ENCODE measurements at places on chromosomes 5 and 9.

- no peak for DNase-seq
These were observed 53.7 kb upstream of the EXOC3 start for GRCh38 chr5:389197-389821.

- DNase-seq: no peak
These were observed 6.3 kb downstream of the SLC12A7 start for GRCh38 chr5:1105350-1106265.

- DNase-seq: no peak
These were observed 339.5 kb upstream of the ISL1 start for GRCh38 chr5:51043745-51044144.

- DNase-seq: no peak
These were observed 41.9 kb upstream of the ITGA2 start for GRCh38 chr5:52947208-52947607.

DNA sequence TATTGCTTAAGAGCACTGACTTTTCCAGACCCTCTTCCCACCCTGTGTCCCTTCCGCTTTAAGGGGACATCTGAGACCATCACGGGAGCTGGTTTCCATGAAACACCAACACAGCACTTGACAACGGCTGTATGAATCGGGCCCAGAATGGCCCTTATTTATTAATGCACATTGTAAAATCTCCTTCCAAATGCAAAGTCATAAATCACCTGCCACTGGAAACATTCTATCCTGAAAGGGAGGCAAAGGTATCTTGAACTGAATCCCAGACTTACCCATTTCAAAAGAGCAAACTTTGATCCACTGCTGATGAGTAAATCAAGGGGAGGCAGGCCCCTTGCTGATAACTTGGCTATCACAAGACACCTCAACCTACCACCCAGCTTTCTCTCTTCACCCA is 37.4 kb downstream of the SHB start:
- DNase-seq: no peak

DNA sequence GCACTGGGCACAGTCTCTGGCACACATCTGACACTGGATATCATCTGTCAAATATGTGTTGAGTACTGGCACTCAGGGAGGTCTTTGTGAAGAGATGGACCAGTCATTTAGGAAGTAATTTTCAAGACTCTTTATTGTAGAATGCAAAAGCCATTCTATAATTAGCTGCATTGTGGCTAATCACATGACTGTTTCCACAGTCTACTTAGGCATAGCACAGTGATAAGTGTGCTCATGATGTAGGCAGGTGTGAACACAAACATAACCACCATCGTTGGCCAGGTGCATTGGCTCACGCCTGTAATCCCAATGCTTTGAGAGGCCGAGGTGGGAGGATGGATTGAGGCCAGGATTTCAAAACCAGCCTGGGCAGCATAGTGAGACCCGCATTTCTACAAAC is 62.2 kb downstream of the CFAP77 start:
- no peak for DNase-seq

GRCh38 chr5:168879929-168880328 is 300.8 kb upstream of the PANK3 start:
- DNase-seq: no peak

- DNase-seq: no peak
These were observed 1.6 kb upstream of the MGAT1 start for GRCh38 chr5:180804129-180804618.

DNA sequence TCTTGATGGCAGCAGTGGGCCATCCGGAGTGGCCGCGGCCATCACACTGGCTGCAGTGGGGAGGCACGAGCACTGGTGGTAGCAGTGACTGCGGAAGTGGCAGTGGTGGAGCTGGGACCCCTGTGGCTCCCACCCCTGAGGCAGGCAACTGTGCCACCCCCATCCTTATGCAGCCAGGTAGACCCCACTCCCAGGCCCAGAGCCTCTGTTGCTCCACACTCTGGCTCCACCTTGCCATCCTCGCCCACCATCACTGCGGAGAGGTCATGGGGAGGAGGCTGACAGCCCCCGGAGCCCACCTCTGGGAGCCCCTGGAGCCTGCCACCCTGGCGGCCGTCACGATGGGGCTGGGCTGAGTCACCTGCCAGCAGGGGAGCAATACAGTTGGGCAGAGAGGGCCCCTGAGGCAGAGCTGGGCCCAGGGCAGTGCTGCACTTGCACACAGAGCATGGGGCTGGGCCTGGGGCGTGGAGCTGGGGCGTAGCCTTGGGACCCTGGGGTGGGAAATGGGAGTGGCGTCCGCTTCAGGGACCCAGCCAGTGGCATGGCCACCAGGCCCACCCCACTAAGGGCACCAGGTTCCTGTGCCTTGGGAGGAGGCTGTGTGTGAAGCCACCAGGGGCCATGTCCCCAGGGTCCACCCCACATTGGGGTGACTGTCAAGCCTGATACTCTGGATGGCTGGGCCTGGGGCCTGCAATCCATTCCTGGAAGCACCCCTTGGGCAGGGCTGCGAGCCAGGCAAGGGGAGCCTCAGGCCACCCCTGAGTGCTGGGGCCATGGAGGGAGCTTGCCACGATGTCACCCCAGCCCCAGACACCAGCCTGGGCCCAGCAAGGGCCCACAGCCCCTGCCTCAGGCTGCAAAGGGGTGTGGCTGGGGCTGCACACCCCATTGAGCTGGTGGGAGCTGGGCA is 7.7 kb downstream of the AMBP start:
- no peak for DNase-seq

DNA sequence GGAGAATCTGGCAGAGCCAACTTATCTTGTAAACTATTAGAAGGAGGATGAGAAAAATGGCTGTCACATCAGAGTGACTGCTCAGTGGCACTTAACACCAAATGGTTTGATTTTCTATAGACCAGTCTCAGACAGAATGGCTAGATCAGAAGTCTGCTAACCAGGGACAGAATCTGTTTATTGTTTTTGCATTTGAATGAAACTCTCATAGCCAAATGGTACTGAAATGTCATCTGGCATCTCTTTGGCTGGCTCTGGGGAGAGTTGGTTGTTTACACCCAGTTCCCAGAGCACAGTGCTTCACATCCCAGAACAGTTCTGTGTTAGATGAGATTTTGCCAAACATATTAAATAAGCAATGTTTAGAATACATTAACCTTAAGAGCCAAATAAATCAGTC is 106.6 kb upstream of the HMHB1 start:
- no peak for DNase-seq

DNA sequence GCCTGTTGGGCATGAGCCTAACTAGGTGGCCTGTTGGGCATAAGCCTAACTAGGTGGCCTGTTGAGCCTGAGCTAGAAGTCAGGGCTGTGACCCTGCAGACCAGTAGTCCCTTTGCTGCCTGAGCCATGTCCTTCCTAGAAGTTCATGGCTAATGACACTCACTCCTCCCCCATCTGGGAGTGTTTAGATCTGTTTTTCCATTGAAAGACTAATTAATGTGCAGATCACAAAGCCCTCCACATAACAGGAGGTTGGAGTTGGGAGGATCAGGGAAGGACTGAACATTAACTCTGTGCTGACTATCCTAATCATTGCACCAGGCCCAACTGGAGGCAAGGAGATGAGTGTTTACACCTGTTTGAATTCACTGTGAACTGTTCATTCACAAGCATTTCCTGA is 27.6 kb downstream of the SLC25A48 start:
- DNase-seq: no peak

DNA sequence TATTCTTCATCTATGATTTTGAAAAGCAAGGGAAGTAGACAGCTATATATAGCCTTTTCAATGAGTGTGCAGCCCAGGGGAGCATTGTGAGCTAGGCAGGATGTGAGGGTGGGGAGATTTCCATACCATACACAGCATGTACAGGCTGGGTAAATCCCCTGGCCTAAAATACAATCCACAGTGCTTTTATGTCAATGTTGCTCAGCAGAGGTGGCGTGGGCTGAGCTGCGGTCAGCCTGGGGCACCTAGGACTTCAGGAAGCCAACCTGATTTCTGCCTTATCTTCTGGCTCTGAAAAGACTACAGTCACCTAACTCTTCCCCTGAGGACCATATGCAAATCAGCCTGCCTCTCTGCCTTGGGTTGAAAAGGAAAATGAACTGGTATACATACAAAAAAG is 6.3 kb upstream of the GARIN3 start:
- DNase-seq: no peak

- no peak for DNase-seq
These were observed 44.8 kb upstream of the HMHB1 start for GRCh38 chr5:143767162-143767561.

DNA sequence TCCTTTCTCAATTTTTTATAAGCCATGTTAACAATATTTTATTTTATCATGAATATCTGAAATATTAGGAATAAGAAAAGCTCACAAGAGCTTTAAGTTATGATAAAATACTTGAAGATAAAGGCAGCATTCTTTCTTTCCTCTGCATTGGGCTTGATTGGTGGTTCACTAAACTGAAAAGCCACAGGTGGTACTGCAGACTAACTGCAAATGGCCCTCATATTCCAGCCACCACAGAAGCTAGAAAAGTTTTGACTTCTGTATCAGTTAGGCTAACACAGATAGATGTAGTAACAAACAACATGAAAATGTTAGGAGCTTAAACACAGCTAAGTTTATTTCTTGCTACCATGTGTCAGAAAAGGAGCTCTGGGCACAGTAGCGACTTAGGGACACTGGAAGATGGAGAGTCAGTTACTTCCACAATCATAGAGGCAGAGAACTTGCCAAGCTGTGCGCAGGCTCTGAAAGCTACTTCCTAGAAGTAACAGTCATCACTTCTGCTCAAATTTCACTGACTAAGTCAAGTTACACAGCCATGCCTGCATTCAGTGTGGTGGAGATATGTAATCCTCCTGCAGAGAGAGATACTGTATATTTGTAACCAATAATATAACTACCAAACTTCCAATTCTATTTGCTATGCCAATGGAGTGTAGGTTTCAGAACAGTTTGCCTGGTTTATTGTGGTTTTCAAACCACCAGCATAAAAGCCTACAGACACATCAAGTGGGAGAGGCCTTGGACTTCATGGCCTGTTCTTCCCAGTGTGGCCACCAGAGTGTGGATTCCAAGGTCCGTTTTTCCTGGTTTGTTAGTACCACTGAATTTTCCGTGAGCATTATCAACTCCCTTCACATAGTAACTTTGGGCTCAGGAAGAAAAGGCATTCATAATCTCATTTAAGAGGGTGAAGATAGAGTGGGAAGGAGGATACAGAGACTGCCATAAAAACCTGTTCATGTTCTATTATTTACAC is 268.3 kb downstream of the PJA2 start:
- DNase-seq: no peak

- no peak for DNase-seq
These were observed 24.2 kb downstream of the PSMB7 start for GRCh38 chr9:124390794-124391658.

DNA sequence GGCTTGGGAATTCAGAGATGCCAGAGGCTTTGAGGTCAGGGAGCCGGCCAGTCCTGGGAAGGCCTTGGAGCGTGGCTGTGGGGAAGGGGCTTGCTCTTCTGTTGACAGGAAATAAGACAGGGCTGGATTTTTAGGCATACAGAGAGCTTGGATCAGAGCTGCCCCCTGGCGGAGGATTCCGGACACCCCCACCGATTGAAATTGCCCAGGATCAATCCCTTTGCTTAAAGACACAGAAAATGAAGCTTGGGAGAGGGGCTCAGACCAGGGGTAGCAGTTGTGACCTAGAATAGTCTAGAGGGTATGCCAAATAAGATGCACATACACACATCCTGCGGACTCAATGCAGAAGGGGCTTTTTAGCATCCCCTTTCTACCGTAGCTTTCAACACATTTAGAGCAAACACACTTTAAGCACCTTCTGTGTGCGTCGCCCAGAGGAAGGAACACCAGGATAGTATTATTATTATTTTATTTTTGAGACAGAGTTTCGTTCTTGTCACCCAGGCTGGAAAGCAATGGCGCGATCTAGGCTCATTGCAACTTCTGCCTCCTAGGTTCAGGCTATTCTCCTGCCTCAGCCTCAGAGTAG is 1.7 kb upstream of the NTMT1 start:
- DNase-seq: no peak

- DNase-seq: no peak
These were observed 27.8 kb upstream of the SEMA4D start for GRCh38 chr9:89525446-89526374.
